Iris pigment epithelial cell (primary cell): ENCODE measurements at places on chromosomes 12 and 14.
A peak's percentile ranks its signal among the peaks of the same experiment; 100 is the strongest.

- peak; percentile 38 for DNase-seq
Measured at GRCh38 chr14:58829594-58829993, 191.8 kb downstream of the DACT1 start.

- no peak for DNase-seq
Measured at GRCh38 chr12:27541031-27541719, 17.2 kb downstream of the PPFIBP1 start.

GRCh38 chr14:99245564-99246511, 26.2 kb downstream of the BCL11B start:
- no peak for DNase-seq

DNA sequence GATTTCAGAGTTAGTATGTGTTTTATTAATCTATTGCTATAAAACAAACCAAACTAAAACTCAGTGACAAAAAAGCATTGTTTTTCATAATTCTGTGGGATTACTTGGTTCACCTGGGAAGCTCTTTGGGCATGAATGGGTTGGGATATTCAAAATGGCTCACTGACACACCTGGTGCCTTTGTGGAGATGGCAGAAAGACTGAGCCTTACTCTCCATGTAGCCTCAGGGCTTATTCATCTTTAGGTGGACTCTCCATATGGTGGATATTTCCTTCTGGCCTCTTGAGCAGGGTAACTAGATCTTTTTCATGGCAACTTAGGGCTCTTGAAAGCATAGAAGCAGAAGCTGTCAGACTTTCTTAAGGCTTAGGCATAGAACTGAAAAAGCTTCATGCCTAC, 1102.8 kb upstream of the SEL1L start:
- no peak for DNase-seq

DNA sequence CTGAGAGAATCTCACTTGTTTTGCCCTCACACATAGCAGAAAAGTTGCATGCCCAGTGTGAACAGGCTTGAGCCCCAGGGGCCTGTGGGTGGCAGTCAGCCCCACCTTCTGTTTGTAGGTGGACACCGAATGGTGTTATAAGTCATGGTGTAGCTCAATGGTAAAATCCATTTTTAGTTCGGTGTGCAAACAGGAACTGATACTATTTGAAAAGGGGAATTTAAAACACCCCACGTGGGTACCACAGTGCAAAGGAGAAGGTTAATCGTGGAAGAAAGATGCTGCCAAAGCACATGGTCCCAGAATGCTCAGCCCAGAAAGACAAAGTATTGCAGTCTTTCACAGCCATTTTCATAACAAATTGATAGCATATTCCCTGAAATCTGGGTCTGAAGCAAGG, 71.8 kb upstream of the GZMB start:
- no peak for DNase-seq

DNA sequence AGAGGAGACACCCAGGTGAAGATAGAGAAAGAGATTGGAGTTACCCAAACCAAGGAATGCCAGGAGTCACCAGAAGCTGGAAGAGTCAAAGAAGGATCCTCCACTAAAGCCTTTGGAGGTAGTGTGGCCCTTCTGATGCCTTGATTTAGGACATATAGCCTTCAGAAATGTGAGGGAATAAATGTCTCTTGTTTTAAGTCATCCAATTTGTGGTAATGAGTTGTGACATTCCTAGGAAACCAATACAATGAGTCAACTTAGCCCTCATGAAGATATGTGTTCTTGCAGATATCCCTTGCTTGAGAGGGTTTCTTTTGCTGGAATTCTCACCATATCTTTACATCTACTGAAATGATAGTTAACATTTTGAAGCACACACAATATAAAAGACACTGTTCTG, 58.8 kb downstream of the CCER1 start:
- peak; percentile 84 for DNase-seq

GRCh38 chr12:66516133-66516532, 162.7 kb downstream of the GRIP1 start:
- peak; percentile 36 for DNase-seq

- DNase-seq = no peak
Measured at GRCh38 chr14:96914571-96915128, 117.5 kb downstream of the VRK1 start.

DNA sequence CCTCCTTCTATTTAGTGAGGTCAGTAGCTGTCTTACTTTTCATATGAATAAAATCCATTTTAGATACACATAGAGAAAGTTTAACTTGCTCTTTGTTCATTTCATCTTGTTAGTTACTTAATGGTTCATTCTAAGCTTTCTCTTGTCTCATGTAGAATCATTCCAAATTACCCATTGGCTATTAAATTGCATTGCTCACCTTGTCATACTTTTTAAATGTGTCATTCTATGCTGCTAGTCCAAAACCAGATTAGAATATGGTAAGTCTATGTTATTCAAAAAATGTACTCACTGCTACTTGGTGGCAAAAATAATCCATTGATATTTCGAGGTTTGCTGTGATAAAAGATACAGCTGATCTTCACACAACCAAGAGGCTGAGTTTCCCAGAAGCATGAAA, 3.0 kb downstream of the C12orf50 start:
- no peak for DNase-seq

DNA sequence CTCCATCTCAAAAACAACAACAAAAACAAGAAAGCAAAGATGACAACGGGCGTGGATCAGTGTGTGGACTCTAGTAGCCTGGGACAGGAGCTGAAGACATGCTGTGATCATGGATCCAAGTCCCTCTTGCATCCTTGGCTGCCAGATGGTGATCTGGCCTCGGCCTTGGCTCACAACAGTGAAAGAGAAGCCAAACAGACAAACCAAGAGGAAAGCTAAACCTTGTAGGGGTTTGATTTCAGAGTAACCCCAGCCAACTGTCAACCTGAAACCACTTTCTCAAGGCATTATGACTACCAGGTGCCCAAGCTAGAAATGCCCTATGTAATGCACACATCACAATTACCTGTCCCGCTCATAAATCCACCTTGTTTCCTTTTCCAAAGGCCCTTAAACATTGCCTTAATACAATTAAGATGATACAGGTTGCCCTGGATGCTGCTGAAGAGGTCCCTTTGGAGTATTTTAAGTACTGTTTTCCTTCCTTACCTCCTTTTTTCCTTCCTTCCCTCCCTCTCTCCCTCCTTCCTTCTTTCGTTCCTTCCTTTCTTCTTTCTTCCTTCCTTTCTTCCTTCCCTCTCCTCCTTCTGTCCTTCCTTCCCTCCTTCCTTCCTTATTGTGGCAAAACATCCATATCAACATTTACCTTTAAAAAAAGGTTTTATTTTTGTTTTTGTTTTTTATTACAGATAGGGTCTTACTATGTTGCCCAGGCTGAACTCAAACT, 41.4 kb upstream of the NINJ2 start:
- no peak for DNase-seq

DNA sequence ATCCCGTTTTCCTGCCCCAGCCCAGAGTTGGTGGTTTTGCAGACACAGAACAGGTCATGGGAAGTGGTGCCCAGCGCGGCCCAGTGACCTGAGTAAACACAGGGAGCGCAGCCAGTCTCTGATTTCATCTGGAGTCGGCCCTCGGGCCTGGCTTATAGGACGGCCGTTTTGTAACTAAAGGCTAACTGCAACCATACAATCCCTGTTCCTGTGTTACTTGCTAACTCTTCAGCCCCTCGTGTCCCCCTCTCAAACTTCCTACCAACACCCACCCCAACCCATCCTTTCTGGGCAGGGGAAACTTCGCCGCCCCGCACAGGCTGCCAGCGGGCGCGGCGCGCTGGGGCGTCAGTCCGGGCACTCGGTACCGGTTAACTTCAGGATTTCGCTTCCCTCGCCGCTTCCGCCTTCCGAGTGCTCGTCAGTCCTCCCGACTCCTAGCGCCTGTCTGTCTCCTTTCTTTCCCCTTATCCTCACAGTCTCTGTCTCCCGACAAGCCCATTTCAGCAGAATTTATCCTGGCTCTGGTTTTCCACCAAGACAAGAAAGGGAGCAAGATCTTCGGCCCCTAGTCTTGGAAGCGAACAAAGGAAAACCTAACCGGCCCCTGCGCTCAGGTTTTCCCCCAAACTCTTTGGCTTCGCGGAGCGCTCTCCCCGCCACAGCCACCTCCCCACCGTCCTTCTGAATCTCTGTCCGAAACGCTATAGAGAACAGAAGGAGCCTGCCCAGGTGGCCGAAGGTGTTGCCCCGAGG, 2.0 kb downstream of the SIX1 start:
- peak; percentile 78 for DNase-seq

- DNase-seq = peak; percentile 6
Measured at GRCh38 chr14:35963209-35963608, 137.1 kb downstream of the BRMS1L start.

GRCh38 chr12:14874882-14875281, 10.8 kb downstream of the MGP start:
- peak; percentile 49 for DNase-seq

GRCh38 chr12:56151672-56152131, 685 bp upstream of the MYL6B start:
- no peak for DNase-seq

- DNase-seq = peak; percentile 85
Measured at GRCh38 chr12:112418608-112419296, at the start of gene PTPN11. Gene PTPN11, plus strand, starts transcription at chr12:112418947. Its CDS starts 165 bp downstream, at chr12:112419112.

- DNase-seq = no peak
Measured at GRCh38 chr12:5868625-5869295, 76.3 kb downstream of the ANO2 start.

DNA sequence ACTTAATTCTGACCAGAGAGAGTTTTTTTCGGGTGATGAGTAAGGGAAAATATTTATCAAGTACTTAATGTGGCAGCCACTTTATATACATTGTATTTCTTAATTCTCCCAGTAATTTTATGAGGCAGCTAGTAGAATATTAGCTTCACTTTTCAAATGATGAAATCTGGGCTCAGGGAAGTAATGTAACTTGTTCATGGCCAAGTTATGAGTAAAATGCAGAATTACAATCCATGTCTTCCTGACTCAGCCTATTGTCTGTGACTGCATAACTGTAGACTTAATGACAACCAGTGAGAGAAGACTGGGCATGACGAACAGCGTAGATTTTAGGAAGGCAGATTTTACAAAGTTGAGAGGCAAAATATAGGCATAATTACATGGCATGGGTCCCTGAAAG, 106.7 kb upstream of the MIS18BP1 start:
- no peak for DNase-seq

DNA sequence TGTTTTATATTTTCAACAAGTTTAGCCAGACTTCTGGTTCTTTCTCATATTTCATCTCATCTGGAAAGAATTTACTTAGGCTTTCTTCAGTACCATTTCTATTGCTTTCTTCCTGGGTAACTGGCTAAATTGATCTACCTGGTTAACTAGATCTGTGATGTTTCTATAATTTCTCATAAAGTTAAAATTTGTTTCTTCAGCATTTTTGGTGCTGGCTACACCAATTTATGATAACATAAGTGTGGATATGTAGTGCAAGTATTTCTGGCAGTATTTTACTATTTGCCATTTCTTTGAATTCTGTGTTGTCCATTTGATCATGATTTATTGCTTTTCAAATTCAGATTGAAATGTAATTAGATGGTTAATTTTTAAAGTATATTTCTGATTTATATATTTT, 25.9 kb downstream of the ARHGAP5 start:
- no peak for DNase-seq

- peak; percentile 44 for DNase-seq
Measured at GRCh38 chr12:1619587-1619986, 9.4 kb upstream of the WNT5B start.

DNA sequence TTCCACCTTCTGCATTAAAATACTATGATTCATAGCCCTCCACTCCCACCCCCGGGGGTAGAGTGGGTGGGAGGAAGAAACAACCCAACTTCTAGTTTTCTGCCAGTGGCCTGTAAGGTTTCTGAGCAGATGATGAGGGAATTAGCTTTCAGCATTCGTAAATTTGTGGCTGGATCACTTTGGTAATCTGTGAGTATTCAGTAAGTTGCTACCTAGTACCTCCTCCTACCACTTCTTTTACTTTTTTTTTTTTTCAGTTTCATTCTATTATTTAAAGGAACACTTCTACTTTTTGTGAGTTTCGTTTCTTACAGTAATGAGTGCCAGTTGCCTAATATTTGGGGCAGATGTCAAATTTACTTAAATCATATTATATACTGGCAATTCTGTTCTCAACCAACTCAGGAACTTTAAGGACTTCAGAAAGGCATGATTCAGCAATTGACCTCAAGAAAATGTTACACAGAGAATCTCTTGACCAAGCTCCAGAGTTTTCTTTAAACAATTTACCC, 42.4 kb upstream of the EMP1 start:
- DNase-seq = peak; percentile 40

DNA sequence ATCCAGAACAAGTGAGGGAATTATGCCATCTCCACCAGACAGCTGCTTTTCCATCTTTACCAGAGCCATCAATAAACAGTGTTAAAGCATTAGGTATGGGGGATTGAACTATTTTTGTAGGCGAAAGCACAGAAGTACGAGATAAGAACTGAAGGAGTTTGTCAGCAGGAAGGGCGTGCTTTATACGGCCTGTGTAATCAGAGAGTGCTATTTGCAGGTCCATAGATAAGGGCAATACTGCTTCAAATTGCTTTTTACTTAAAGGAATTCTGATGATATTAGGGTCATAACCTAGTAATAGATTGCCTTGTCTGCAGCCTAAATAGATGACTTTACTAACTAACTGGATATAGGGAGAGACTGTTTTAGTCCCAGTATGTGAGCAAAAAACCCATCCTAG, 20.3 kb upstream of the CLEC4E start:
- no peak for DNase-seq

- DNase-seq = no peak
Measured at GRCh38 chr12:27552886-27553560, 29.0 kb downstream of the PPFIBP1 start.

DNA sequence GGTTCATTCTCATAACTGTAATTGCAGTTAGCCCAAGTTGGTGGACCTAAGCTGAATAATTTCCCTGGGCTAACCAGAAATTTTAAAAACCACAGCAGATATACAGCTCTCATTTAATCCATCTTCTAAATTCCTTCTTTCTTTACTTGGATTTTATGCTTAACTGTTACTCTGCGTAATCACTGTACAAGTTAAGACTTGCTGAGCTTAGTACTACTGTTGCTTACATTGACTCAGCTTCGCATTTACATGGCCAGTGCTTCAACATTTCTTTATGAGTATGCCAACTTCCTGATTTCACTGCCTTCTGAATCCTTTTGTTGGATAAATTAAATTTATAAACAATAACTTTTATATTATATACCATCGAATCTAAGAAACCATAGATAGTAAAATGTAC, 147.4 kb downstream of the SLC38A4 start:
- DNase-seq = no peak

GRCh38 chr14:87149583-87150354, 843.2 kb downstream of the GALC start:
- peak; percentile 0 for DNase-seq

DNA sequence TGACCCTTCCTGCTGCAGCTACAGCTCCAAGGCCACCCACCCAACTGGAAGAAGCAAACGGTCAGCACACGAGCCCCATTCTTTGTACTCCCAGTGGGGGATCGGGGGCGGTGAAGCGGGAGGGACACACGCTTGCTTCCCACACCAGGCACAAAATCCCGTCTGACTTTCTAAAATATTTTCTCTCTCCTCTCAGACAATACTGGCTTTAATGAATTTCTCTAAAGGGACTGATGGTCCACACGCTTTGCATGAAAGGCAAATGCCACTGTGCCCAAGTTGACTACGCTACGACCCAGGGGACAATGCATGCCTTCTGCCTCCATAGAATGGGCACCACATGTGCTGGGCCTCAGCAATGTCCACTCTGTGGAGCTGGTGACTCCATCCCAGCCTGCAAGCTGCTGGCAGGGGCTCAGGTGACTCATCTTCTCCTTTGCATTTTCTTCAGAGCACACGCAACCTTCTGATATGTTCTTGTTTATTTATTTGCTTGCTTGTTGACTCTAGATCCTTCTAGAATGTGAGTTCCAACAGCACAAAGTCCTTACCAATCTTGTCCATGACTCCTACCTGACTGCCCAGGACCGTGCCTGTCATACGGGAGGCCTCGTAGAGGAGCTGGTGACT, 15.6 kb downstream of the SYNE3 start:
- peak; percentile 88 for DNase-seq
